ENCODE measurements at places on chromosomes 1 and 21. TPM values are rescaled to one million over a fixed set of nuclear protein-coding genes. Genes with fewer than 3 reads are reported as not detected.
A peak's percentile ranks its signal among the peaks of the same experiment; 100 is the strongest.

- H3K4me3 ChIP-seq, result peak overlapping the region; percentile 39
- no peak overlapping the region for H3K27ac ChIP-seq
- H3K36me3 ChIP-seq, result no peaks in the 10 kb centered on the region
- DNase-seq, result no peak
- H3K27me3 ChIP-seq, result peaks cover 39% of the 10 kb centered on the region
These were observed 108.8 kb downstream of the NAV1 start for GRCh38 chr1:201647722-201648065.

GRCh38 chr1:220680085-220680687 is 10.0 kb upstream of the C1orf115 start:
- no peak overlapping the region for H3K4me3 ChIP-seq
- no peaks in the 10 kb centered on the region for H3K27me3 ChIP-seq
- no peaks in the 10 kb centered on the region for H3K36me3 ChIP-seq
- no peak overlapping the region for H3K27ac ChIP-seq
- no peak for DNase-seq

The KLF17 gene
- not detected for polyA plus RNA-seq

- peaks cover 4% of the 10 kb centered on the region for H3K4me1 ChIP-seq
- no peaks in the 10 kb centered on the region for H3K36me3 ChIP-seq
- no peak overlapping the region for H3K27ac ChIP-seq
- H3K27me3 ChIP-seq, result no peaks in the 10 kb centered on the region
These were observed 121.4 kb upstream of the GORAB start for GRCh38 chr1:170410401-170411166.

The NIT1 gene
- polyA plus RNA-seq, result 31.5 TPM

DNA sequence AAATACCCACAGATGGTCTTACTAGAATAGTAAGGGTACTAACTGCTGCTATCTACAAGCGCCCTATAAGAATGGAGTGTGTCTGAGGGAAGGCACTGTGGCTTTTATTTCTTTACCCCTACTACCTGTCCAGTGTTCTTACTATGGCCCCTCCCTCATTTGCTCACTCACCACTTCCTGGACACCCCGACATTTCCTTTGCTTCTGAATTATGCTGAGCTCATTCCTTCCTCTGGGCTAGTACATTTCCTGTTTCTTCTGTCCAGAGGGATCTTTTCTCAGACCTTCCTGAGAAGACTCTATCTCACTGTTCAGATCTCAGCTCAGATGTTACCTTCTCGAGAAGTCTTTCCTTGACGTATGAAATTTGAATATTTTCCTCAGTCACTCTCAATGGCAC is 192.1 kb upstream of the DAB1 start:
- no peak overlapping the region for H3K27ac ChIP-seq

The KIF17 gene
- 8.7 TPM for polyA plus RNA-seq

DNA sequence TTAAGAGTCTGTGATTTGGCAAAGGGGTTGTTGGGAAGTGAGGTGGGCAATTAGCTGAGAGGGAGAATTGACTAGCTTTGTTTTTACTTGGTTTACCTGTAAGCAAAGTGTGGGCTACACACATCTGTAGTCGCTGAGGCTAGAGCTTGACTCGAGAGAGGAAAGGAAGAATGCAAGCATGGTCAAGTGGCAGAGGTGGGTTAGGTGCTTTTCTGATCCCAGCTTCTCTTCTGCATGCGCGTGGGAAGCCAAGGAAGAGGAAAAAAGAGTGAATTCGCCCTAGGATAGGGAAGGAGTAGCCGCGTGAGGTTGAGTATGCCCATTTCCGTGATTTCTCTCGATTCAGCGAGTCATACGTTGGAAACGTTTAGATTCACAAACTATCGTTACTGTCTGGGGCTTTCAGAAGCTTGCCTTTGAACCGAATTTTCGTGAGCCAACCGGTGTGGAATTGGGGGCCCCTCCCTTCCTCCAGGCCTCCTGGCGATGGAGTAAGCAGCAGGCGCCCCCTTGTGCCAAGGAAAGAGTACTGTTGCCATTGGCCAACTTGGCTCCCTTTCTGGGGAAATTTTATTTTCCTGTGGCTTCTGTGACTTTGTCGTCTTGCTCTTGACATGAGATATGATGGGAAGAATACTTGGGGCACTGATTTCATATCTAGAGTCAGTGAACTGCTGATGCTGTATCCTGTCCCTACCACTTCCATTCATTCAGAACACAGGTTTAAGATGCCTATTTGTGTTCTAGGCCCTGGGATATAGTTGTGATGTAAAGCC is 1.3 kb downstream of the PIGV start:
- H3K4me3 ChIP-seq, result peak overlapping the region; percentile 75
- peak overlapping the region; percentile 99 for H3K27ac ChIP-seq
- no peaks in the 10 kb centered on the region for H3K27me3 ChIP-seq
- H3K36me3 ChIP-seq, result peaks cover 4% of the 10 kb centered on the region
- peak; percentile 95 for DNase-seq
- peaks cover 33% of the 10 kb centered on the region for H3K4me1 ChIP-seq

GRCh38 chr1:184761969-184762485 is 7.4 kb upstream of the EDEM3 start:
- no peak overlapping the region for H3K4me3 ChIP-seq
- no peaks in the 10 kb centered on the region for H3K4me1 ChIP-seq
- no peak overlapping the region for H3K27ac ChIP-seq
- no peaks in the 10 kb centered on the region for H3K27me3 ChIP-seq

DNA sequence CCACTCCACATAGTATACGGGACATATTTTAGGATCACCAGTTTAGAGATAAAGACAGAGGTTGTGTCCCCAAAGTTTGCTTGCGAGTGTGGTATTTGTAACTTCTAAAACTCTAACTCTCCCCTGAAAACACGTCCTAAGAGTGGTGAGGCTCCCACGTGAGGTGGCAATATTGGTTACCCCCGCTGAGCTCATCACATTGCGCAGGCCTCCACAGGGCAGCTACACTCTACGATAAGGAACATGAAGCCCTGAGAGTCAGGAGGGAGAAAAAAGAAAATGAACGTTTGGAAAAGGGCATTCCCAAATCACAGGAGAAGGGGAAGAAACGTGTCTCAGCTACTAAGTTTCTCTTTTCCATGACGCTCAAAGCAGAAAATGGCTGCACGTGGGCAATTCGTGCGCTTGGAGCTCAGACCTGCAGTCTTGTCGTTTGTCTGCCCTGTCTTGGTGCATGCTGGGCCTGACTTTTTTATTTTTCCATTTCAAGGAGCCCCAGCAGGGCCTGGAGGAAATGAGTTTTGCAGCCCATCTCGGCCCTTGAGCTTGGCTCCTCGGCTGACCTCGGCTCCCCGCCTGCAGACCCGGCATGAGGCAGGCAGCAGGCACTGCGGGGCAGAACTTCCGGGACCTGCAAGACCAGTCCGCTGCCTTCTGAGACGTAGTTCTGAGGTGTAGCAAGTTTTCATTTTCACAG is 25.7 kb downstream of the ERG start:
- H3K4me1 ChIP-seq, result peaks cover 82% of the 10 kb centered on the region
- H3K27me3 ChIP-seq, result no peaks in the 10 kb centered on the region
- H3K27ac ChIP-seq, result no peak overlapping the region

GRCh38 chr1:205528887-205529825 is 24.7 kb downstream of the CDK18 start:
- H3K27me3 ChIP-seq, result no peaks in the 10 kb centered on the region
- H3K4me1 ChIP-seq, result peaks cover 17% of the 10 kb centered on the region
- DNase-seq, result peak; percentile 95
- H3K4me3 ChIP-seq, result peak overlapping the region; percentile 35
- no peaks in the 10 kb centered on the region for H3K36me3 ChIP-seq

The RYR2 gene
- polyA plus RNA-seq, result 0.26 TPM

DNA sequence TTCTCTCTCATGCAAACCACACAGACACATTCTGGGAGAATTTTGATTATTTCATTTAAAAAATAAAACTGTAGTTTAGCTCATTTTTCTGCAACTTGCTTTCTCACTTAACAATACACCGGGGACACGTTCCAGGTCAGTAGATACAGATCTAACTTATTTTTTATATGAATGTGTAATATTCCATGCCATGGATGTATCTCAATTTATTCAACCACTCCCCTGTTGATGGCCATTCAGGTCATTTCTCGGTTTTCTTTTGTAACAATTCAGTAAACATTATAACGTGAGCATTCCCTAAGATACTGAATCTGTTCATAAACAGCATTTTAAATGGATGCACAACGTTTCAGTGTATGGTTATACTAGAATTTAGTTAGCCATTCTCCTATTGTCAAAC is 64.7 kb downstream of the CSMD2 start:
- H3K36me3 ChIP-seq, result no peaks in the 10 kb centered on the region
- no peak overlapping the region for H3K27ac ChIP-seq
- H3K27me3 ChIP-seq, result no peaks in the 10 kb centered on the region
- H3K4me1 ChIP-seq, result no peaks in the 10 kb centered on the region

The CRYBG2 gene
- polyA plus RNA-seq, result 1.5 TPM

DNA sequence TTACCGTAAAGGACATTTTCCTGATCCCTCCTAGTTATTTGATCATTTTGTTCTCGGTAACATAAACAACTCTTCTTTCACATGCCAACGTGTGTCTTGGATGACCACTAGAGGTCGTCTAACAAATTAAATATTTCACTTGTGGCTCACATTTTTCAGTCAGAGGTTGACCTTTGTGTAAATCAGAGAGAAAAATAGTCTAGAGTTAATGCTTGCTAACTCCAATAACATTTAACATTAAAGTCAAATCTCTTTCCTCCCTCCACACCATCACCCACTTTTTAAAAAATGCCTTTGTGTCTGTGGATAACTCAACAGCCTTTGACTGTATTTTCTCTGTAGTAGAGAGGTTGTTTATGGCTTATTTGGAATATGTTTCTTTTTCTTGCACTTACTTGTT is 220.5 kb upstream of the B3GALT2 start:
- H3K4me3 ChIP-seq, result no peak overlapping the region
- peak overlapping the region; percentile 6 for H3K27ac ChIP-seq
- DNase-seq, result no peak
- H3K36me3 ChIP-seq, result no peaks in the 10 kb centered on the region
- H3K27me3 ChIP-seq, result no peaks in the 10 kb centered on the region
- peaks cover 19% of the 10 kb centered on the region for H3K4me1 ChIP-seq

DNA sequence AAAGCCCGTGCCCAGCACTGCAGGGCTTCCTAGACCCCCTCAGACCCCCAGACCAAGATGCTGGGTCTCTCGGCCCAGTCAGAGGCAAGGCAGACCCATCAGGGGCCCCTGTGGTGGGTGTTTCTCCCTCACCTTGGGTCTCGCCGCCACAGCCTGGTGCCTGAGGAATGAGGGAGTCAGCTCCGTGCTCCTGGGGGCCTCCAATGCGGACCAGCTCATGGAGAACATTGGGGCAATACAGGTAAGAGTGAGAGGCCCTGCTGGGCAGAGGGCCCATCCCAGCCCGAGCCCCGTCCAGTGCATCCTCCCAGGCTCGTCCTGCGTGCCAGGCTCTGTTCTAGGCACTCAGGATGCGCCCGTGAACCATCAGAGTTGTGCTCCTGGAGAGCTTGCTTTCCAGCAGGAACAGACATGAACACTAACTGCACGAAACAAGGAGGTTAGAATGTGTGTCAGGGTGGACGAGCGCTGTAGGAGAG is 51.5 kb downstream of the KCNAB2 start:
- no peaks in the 10 kb centered on the region for H3K4me1 ChIP-seq
- H3K27ac ChIP-seq, result no peak overlapping the region
- no peak overlapping the region for H3K4me3 ChIP-seq

GRCh38 chr1:12666141-12666735 is 22.4 kb downstream of the AADACL4 start:
- H3K36me3 ChIP-seq, result no peaks in the 10 kb centered on the region
- H3K27ac ChIP-seq, result no peak overlapping the region
- H3K4me1 ChIP-seq, result no peaks in the 10 kb centered on the region
- no peak overlapping the region for H3K4me3 ChIP-seq
- H3K27me3 ChIP-seq, result no peaks in the 10 kb centered on the region

GRCh38 chr21:27825035-27825434 is 858.1 kb upstream of the ADAMTS5 start:
- no peaks in the 10 kb centered on the region for H3K4me1 ChIP-seq
- H3K4me3 ChIP-seq, result no peak overlapping the region
- no peaks in the 10 kb centered on the region for H3K36me3 ChIP-seq
- no peak for DNase-seq
- H3K27me3 ChIP-seq, result no peaks in the 10 kb centered on the region
- H3K27ac ChIP-seq, result no peak overlapping the region

The FCGR1A gene
- 48.9 TPM for polyA plus RNA-seq

- H3K4me1 ChIP-seq, result no peaks in the 10 kb centered on the region
- H3K36me3 ChIP-seq, result no peaks in the 10 kb centered on the region
- DNase-seq, result no peak
- H3K27me3 ChIP-seq, result no peaks in the 10 kb centered on the region
These were observed 104.2 kb downstream of the FASLG start for GRCh38 chr1:172763057-172763456.

The CRYZL1 gene
- polyA plus RNA-seq, result 21.7 TPM

GRCh38 chr1:20484519-20485462 is 1.2 kb downstream of the CAMK2N1 start:
- H3K27ac ChIP-seq, result peak overlapping the region; percentile 80
- peaks cover 78% of the 10 kb centered on the region for H3K27me3 ChIP-seq
- no peak for DNase-seq
- no peaks in the 10 kb centered on the region for H3K36me3 ChIP-seq
- peak overlapping the region; percentile 41 for H3K4me3 ChIP-seq

- no peaks in the 10 kb centered on the region for H3K36me3 ChIP-seq
- no peak overlapping the region for H3K27ac ChIP-seq
- no peaks in the 10 kb centered on the region for H3K4me1 ChIP-seq
- DNase-seq, result no peak
- H3K27me3 ChIP-seq, result no peaks in the 10 kb centered on the region
- no peak overlapping the region for H3K4me3 ChIP-seq
These were observed 9.9 kb upstream of the RD3 start for GRCh38 chr1:211501711-211502400.

The B3GALT5 gene
- 0.02 TPM for polyA plus RNA-seq

DNA sequence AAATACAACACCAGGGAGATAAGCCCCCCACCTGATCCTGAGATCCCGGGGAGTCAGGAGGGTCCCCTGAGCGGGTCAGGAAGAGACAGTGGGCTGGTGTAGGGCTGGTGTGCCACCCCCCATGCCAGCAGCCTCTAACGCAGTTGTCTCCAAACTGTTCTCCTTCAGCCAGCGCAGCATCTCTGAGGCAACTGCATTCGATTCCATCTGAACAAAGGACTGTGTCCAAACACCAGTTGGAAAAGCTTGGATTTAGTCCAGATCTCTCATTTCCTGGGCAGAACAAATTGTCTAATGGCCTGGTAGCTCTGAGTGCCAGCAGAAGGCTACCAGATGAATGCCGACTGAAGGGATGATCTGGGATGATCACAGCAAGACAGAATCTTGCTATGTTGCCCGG is 44.1 kb upstream of the EIF4G3 start:
- H3K4me1 ChIP-seq, result no peaks in the 10 kb centered on the region
- no peaks in the 10 kb centered on the region for H3K27me3 ChIP-seq
- no peak overlapping the region for H3K4me3 ChIP-seq
- DNase-seq, result no peak
- H3K36me3 ChIP-seq, result peaks cover 80% of the 10 kb centered on the region
- H3K27ac ChIP-seq, result no peak overlapping the region

GRCh38 chr1:161032409-161032808 is 6.4 kb downstream of the TSTD1 start:
- no peaks in the 10 kb centered on the region for H3K27me3 ChIP-seq
- no peak for DNase-seq
- H3K27ac ChIP-seq, result no peak overlapping the region
- peaks cover 48% of the 10 kb centered on the region for H3K4me1 ChIP-seq
- H3K4me3 ChIP-seq, result no peak overlapping the region
